ENCODE measurements at places on chromosomes 2 and 18.

DNA sequence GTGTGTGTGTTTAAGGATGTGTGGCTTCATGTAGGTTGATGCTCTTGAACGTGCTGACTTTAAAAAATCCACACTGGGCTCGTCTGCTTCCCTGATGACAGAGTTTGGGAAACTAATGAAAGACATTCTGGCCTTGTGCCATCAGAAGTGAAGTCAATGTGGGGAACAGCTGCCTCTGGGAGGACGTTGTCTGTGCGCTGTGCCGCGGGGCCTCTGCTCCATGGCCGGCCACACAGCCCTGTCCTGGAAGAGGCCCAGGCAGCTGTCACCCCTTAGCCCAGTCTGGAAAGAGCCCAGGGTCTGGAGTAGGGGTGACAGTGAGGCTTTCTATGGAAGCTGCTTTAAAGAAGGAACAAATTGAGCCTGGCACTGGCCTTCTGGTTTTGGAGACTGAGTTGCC, 155.8 kb downstream of the SH3RF3 start:
- DNase-seq = no peak

DNA sequence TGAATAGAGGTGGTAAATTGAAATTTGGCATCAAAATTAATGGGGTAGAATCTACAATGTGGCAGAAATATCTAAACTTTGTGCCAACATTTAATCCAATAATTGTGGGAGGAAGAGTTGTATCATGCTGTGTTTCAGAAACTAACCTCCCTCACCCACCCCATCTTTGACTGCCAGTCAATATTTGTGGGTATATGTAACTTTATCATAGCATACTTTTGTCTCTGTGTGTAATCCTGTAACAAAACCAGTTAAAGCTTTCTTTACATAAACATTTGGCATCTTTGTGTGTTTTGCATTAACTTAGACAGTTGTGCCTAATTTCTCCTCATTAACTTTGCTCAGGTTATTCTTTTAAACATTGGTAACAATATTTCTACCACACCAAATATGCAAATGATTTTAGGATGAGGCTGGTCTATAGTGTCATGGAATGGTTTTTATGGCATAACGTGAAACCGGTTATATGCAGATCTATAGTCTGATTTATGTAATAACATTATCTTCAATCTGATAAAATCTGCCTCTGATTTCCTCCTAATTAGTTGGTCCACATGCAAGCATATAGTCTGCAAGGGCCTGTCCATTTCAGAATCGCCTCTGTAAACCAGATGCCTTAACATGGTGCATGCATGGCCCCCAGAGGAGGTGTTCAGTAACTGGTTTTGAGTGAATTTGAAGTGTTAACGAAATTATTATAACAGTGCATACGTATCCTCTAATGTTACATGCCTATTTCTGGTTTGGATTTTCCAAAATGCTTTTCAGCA, 84.3 kb downstream of the ACSL3 start:
- DNase-seq = no peak

- no peak for DNase-seq
Measured at GRCh38 chr2:32357318-32358110, 691 bp downstream of the BIRC6 start.

DNA sequence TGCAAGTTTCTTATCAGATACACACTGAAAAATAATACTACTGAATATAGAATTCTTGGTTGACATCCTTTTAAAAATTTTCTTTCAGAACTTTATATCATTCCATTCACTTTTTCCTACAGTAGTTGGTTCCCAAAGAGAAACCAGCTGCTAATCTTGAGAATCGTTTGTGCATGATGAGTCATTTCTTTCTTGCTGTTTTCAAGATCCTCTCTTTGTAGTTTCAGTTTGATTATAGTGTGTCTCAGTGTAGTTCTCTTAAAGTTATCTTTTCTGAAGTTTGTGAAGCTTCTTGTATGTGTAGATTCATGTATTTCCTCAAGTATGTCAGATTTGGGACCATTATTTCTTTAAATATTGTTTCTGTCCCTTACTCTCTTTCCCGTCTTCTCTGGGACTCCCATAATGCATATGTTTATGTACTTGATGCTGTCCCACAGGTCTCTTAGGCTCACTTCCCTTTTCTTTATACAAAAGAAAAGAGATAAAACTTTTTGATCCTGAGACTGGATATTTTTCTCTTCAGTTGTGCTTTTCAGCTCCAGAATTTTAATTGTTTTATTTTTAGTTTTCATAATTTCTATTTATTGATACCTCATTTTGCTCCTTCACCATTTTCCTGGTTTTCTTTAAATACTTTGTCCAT, 801.0 kb downstream of the TDRD15 start:
- DNase-seq = no peak

- DNase-seq = no peak
Measured at GRCh38 chr18:46387441-46388131, 269.4 kb downstream of the LOXHD1 start.

DNA sequence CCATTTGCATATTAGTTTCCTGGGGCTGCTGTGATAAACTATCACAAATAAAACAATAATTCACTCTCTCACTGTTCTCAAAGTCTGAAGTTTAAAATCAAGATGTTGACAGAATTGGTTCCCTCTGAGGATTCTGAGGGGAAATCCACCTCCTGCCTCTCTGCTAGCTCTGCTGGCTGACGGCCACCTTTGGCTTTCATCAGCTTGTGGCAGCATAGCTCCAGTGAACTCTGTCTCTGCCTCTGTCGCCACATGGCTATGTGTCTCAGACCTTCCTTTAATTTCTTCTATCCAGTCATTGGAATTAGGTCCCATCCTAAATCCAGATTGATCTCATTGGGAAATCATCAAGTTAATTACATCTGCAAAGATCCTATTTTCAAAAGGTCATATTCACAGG, 38.9 kb upstream of the TRIM43 start:
- DNase-seq = no peak

- no peak for DNase-seq
Measured at GRCh38 chr18:79819968-79820351, 22.2 kb downstream of the KCNG2 start.

- no peak for DNase-seq
Measured at GRCh38 chr2:54635554-54636152, 87.8 kb upstream of the EML6 start.

- DNase-seq = no peak
Measured at GRCh38 chr18:62399276-62399675, 74.2 kb downstream of the TNFRSF11A start.

- no peak for DNase-seq
Measured at GRCh38 chr2:120439637-120440384, 93.9 kb downstream of the INHBB start.
